CD14-positive monocyte (primary cell): ENCODE measurements at places on chromosomes 2 and 18.

GRCh38 chr2:39246382-39246980 lies 2.7 kb upstream of the CDKL4 start:
- H3K4me3 ChIP-seq: no peak overlapping the region
- H3K36me3 ChIP-seq: peaks cover 3% of the 10 kb centered on the region
- H3K27ac ChIP-seq: no peak overlapping the region
- DNase-seq: no peak
- no peaks in the 10 kb centered on the region for H3K27me3 ChIP-seq

DNA sequence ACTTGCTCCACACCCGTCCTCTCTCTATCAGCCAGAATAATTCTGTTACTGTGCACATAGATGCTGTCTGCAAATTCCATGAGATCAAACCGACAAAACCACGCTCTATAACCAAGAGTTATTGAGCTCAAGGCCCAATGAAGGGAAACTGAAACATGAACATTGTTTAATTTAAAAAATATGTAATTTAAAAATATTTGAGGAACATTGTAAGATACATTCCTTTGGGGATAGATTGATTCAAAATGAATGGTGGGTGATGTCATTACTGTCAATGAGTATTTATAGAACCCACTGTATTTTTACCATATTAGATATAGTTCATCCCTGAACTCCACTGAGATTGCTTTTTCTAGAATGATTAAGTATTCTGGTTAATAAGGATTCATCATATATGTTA lies 50.4 kb downstream of the NCKAP5 start:
- DNase-seq: no peak
- H3K4me1 ChIP-seq: no peaks in the 10 kb centered on the region
- H3K4me3 ChIP-seq: no peak overlapping the region
- H3K27ac ChIP-seq: no peak overlapping the region

- no peaks in the 10 kb centered on the region for H3K36me3 ChIP-seq
- H3K27ac ChIP-seq: no peak overlapping the region
- H3K27me3 ChIP-seq: no peaks in the 10 kb centered on the region
- no peaks in the 10 kb centered on the region for H3K4me1 ChIP-seq
These were observed 30.1 kb downstream of the ARHGAP28 start for GRCh38 chr18:6759579-6759978.

DNA sequence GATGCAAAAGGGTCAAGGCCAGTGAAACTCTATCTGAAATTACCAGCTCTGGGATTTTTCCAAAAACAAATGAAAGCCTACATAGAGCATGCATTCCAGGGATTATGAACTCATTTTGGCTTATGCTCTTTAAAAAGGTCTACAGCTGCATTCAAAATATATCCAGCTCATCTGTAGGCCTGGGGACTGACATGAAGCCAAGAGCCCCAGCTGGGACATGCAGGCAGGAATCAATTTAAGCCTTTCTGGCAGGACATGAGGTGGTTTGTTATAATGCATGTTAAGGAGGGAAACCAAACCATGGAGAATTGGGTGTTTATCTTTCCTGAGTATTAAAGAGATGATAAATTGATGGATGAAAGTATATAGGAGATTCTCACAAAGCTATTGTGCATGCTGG lies 164.5 kb downstream of the RBM43 start:
- H3K36me3 ChIP-seq: no peaks in the 10 kb centered on the region
- peaks cover 17% of the 10 kb centered on the region for H3K4me1 ChIP-seq
- DNase-seq: no peak
- no peaks in the 10 kb centered on the region for H3K27me3 ChIP-seq

DNA sequence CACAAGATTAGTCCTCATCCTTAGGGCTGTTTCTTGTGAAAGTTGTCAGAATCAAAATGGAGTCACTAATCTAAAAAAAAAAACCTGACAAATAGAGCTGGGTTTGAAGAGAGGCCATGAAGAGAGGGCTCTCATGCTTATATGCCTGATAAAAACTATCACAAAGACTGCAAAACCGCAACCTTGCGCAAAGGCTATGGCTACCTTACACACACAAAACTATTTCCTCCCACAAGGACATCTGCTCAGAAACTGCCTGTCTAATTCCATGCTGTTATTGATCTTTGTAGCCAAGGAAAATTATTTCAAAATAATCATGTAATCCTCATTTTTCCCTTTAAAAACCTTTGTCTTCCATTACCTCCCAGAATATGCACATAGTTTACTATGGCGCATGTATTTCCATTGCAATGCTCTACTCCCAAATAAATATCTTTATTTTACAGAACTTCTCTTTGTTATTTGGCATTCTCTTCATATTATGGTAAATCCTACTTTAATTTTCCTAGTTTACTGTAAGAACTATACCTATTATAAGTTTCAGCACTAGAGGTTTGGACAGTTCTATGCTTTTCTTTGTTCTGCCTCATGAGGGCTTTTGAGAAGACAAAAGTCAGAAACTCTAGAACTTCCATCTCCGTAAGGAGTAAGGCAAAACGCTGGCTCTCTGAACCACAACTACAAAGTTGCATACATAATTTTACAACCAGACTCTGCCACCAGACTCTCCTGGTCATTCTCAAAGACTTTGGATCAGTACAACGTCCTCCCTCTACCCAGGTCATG lies 9.6 kb upstream of the DPYSL5 start:
- peaks cover 13% of the 10 kb centered on the region for H3K27me3 ChIP-seq
- no peak for DNase-seq
- H3K4me1 ChIP-seq: no peaks in the 10 kb centered on the region
- no peak overlapping the region for H3K27ac ChIP-seq
- no peak overlapping the region for H3K4me3 ChIP-seq
- no peaks in the 10 kb centered on the region for H3K36me3 ChIP-seq

DNA sequence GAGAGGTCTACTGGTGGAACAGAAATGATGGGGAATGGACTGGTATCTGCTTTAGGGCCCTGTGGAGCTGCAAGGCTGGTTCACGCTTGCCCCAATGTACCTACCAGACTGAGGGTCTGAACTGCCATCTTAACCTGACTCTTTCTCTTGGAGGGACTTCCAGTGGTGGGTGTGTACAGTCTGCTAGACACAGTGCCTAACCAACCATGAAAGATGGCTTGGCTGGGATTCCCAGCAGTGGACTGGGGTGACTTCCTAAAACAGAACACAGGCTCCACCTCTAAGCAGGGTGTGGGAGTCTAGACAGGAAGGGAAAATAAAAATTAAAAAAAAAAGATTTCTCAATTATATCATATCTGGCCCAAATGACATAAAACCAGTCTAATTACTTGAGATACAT lies 25.5 kb upstream of the MYO3B start:
- no peak overlapping the region for H3K4me3 ChIP-seq
- H3K36me3 ChIP-seq: no peaks in the 10 kb centered on the region
- H3K27me3 ChIP-seq: no peaks in the 10 kb centered on the region
- no peaks in the 10 kb centered on the region for H3K4me1 ChIP-seq
- DNase-seq: no peak

GRCh38 chr18:31244771-31245394 lies 73.1 kb upstream of the DSG1 start:
- no peaks in the 10 kb centered on the region for H3K27me3 ChIP-seq
- no peak for DNase-seq
- H3K4me3 ChIP-seq: no peak overlapping the region
- H3K4me1 ChIP-seq: no peaks in the 10 kb centered on the region
- no peak overlapping the region for H3K27ac ChIP-seq

DNA sequence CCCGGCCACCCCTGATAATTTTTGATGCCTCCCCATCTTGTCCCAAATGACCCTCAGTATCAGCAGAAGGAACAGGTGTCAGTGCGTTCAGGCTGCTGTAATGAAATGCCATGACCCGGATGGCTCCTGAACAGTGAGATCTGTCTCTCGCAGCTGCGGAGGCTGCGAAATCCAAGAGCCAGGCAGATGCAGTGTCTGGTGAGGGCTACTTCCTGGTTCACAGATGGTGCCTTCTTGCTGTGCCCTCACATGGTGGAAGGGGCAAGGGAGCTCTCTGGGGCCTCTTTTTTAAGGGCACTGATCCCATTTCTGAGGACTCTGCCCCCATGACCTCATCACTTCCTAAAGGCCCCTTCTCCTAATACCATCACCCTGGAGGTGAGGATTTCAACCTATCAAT lies 152.2 kb downstream of the TWIST2 start:
- no peaks in the 10 kb centered on the region for H3K4me1 ChIP-seq
- DNase-seq: no peak
- no peaks in the 10 kb centered on the region for H3K36me3 ChIP-seq
- no peak overlapping the region for H3K4me3 ChIP-seq

DNA sequence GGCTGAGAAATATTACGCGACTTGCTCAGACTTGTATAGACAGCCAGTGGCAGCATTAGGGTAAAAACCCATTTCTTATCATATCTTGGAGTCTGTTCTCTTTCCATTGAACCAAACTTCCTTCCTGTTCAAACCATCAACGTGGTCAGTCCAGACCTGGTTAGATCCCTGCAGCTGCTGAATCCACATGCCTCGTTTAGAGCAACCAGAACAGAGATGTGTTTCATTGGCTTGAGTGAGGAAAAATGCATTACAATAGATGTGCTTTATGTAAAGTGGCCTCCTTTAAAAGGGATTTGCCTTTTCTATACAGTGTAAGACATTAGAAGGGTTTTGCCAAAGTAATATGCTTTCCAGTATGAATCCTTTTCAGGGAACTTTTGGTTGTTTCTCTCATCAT lies 232.4 kb downstream of the MEIS1 start:
- no peaks in the 10 kb centered on the region for H3K4me1 ChIP-seq
- no peak overlapping the region for H3K4me3 ChIP-seq
- no peaks in the 10 kb centered on the region for H3K36me3 ChIP-seq
- no peaks in the 10 kb centered on the region for H3K27me3 ChIP-seq

- H3K4me3 ChIP-seq: no peak overlapping the region
- DNase-seq: no peak
- H3K27me3 ChIP-seq: no peaks in the 10 kb centered on the region
- H3K36me3 ChIP-seq: no peaks in the 10 kb centered on the region
These were observed 96.2 kb downstream of the PDE1A start for GRCh38 chr2:182330451-182331305.

DNA sequence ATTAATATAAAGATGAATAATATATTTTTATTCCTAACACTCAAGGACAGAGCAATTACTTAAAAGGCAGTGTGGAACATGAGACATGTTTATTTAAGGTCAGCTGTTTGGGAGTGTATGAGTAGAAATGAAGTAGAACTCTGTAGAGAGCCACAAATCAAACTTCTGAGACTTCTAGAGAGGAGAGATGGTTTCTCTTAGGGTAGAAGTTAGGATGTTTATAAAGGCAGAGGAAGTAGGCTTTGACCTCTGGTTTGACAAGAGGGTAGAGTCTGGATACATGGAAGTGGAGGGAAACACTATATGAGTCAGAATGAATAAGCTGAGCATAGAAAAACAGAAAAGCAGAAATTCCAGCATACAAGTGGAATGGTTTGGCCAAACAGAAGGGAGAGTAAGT lies 262.1 kb upstream of the KLHL14 start:
- H3K27ac ChIP-seq: no peak overlapping the region
- no peaks in the 10 kb centered on the region for H3K36me3 ChIP-seq
- H3K4me1 ChIP-seq: no peaks in the 10 kb centered on the region
- H3K4me3 ChIP-seq: no peak overlapping the region
- H3K27me3 ChIP-seq: no peaks in the 10 kb centered on the region

DNA sequence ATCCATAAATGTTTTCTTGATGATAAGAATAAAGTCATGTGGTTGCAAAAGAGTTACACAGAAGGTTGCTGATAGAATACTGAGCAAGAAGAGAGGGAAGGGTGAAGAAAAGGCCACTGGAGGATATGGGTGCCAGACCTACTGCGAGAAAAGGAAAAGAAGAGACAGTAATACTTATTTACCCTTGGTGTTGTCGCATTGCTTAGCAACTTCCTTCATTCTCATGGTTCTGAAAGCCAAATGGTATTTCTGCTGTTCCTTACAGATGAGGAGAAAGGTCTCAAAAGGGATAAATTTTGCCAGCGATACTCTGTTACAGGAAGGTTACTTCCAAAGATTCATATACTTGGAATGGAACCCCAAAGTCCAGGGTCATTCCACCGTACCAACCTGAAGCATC lies 62.5 kb downstream of the LHCGR start:
- no peaks in the 10 kb centered on the region for H3K4me1 ChIP-seq
- H3K27me3 ChIP-seq: no peaks in the 10 kb centered on the region
- no peaks in the 10 kb centered on the region for H3K36me3 ChIP-seq
- no peak overlapping the region for H3K4me3 ChIP-seq
- DNase-seq: no peak

GRCh38 chr2:234422981-234423431 lies 73.9 kb downstream of the ARL4C start:
- H3K27ac ChIP-seq: peak overlapping the region; percentile 92
- H3K36me3 ChIP-seq: no peaks in the 10 kb centered on the region
- peaks cover 76% of the 10 kb centered on the region for H3K4me1 ChIP-seq
- DNase-seq: no peak
- no peak overlapping the region for H3K4me3 ChIP-seq

DNA sequence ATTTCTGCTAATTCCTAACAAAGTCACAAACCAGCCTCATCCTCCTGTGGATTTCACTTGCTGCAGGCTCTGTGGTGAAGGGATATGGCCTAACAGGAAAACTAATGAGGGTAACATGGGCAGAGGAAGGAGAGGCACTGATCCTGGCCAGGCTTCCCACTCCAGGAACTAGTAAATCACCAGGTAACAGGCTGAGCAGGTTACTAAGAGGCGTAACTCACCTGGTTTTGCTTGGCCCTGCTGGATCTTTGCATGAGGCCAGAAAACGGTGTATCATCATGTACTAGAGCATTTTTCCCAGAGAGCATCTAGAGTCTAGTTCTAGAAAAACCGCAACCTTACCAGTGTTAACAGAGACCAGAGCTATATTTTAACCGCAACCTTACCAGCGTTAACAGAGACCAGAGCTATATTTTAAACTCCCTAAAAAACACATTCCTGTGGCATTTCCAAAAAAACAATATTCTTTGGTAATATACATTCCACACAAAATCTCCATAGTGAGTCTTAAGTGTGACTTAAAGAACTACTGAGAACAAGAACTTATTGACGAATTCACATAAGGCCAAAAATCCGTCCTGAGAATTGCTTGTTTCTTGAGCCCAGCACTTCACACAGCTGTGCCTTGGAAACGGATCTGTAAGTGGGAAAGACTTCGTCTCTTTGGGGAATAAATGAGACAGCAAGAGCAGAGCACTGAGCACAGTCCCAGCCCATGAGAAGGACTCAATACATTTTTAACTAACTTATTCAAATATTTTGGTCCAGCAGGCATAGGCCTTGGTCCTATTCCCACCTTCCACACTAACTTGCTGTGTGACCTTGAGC lies 43.4 kb downstream of the DPP4 start:
- H3K36me3 ChIP-seq: no peaks in the 10 kb centered on the region
- DNase-seq: no peak
- no peak overlapping the region for H3K27ac ChIP-seq
- H3K4me3 ChIP-seq: no peak overlapping the region
